ENCODE measurements at places on chromosomes 16 and 17.

DNA sequence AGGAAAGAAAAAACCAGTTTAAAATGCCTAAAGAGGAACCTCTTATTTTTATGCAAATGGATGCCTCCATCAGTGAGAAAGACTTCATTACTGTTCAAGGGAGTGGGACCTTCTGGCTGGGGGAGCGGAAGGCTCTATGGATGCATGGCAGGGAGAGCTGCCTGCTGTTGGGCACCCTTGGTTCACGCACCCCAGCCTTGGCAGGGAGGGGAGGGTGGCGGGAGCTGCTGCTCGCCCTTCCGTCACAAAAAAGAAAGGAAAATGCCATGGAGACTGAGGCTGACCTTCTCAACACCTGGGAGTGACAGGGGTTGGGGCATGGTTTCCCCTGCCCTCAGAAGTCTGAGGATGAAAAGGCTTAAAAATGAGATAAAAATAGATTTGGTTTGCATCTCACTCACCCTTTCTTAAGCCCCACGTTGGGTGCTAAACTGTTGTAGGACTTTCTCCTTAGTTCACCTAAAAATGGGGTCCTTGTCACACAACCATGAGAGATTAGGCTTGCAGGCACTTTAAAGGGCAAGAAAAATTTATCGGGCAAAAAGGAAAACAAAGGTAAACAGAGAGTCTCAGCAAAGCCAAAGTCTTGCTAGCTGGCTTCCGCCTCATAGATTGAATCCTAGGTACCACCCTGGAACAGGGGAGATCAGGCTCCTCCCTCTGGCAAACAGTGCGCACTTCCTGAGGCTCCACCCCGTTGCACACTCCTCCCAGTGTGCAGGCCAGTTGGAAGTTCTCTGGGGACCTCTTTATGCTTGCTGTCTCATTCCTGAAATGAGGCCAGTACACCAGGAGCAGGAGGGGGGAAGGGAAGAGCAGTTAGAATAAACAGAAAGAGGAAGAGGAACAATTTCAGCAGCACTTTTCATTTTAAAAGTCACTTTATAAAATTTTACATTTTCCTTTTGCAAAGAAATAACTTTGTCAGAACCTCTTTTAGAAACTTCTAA, 31.6 kb downstream of the PHKB start:
- peak; percentile 91 for DNase-seq

GRCh38 chr17:43880420-43880991, 26.8 kb downstream of the MPP2 start:
- DNase-seq, result peak; percentile 75

GRCh38 chr16:17026600-17027242, 444.0 kb downstream of the XYLT1 start:
- no peak for DNase-seq

DNA sequence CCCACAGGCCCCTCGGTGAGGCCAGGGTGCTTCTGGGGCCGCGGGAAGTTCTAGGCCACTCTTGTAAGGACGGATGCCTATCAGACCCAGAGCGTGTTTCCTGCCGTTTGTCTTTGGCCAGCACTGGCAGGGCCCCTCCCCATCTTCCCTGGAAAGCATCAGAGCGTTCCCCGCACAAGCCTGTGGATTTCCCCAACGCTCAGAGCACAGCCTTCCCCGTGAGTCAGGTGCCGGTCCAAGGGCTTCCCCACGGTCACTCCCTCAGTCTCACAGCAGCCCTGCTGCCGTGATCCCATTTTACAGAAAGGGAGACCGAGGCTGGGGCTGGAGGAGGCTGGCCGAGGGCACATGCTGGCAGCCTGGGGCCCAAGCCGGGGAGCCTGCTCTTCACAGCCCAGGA, 33.7 kb downstream of the CRISPLD2 start:
- no peak for DNase-seq

GRCh38 chr17:72515291-72516065, 394.7 kb downstream of the SOX9 start:
- no peak for DNase-seq

DNA sequence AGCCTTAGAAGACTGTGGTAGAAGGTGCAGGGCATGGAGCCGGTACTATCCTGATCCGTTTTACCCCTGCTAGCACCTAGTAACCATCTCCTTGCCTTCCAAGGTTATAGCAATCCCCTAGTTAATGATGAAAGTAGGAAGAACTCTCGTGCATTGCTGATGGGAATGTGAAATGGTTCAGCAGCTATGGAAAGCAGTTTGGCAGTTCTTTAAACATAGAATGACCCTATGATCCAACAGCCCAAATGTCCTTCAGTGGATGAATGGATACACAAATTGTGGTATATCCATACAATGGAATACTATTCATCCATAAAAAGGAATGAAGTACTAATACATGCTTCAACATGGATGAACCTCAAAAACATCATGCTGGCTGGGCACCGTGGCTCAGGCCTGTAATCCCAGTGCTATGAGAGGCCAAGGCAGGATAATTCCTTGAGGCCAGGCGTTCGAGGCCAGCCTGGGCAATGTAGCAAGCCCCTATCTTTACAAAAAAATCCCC, 6.2 kb upstream of the SRCIN1 start:
- no peak for DNase-seq

DNA sequence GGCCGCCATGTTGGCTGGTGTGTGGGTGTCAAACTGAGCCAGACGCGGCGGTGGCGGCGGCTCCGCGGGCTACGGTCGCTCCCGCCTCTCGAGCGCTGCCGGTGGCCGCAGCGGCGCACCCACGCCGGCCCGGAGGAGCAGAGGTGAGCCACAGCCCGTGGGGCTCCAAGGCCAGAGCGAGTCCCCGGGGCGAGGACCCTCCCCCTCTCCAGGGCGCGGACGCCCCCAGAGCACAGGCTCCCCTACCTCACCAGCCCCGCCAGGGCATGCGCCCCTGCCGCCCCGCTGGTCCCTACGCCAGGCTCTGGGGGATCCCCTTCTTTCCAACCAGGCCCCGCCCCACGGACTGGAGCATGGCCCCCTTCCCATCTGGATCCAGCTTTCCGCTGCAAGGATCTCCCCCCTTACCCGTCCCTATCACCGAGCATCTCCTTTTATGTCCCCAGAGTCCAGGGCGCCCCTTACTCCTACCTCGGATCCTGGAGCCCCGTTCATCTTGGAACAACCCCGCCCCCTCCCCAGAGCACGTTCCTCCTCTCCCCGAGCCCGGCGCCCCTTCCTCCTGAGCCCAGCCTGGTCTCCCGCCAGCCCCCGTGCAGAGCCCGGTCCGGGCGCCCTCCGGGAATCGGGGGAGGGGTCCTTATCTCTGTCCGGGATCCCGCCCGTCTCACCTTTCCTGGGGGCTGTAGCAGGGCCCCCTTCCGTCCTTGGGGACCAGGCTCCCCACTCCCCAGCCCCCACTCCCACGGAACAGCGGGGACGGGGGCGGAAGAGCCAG, 412 bp downstream of the EPN2 start:
- DNase-seq, result peak; percentile 48

GRCh38 chr16:27720731-27721530, 171.0 kb downstream of the KATNIP start:
- no peak for DNase-seq

GRCh38 chr16:30691907-30692306, 7.1 kb upstream of the SRCAP start:
- no peak for DNase-seq

DNA sequence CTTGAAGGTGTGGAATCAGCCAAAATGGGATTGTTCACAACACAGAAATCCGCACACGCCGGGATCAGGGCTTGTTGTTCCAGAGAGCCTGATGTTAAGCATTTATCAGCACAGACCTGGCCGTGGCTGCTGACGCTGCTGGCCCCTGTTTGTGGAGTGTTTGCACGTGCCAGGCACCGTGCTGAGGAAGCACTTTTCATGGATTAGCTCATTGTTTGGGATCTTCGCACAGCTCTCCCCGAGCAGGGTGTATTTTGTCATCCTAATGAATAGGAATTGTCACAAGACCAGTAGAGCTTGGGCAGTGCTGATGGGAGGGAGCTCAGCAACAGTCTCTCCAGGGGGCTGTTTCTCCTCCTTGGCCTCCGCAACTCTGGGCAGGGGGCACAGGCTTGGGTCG, 160.4 kb upstream of the PLCG2 start:
- no peak for DNase-seq

DNA sequence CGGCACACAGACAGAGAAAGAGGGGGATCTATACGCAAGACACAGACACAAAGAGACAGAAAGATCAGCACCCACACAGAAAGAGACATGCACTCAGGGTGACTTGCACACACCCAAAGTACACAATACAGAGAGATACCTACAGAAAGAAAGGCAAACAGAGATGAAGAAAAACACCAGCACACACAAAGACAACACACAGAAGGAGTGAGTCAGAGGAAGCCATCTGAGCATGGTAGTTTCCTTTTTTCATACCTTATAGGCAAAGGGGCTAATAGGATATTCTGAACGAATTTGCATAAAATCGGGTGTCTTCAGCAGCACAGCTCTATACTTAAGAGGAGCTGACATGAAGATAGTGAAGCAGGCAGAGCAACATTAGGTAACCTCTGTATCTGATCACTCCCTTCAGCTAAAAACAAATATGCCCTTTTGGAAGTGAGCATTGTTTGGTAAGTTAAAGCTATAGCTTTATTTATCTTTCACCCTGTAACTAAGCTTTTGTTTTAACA, 198.6 kb downstream of the AATF start:
- no peak for DNase-seq

- no peak for DNase-seq
These were observed 930.7 kb downstream of the CDH8 start for GRCh38 chr16:61105544-61105943.

Data from HAP-1 (cell line).